ENCODE measurements at places on chromosomes 5 and 9.
A peak's percentile ranks its signal among the peaks of the same experiment; 100 is the strongest.

DNA sequence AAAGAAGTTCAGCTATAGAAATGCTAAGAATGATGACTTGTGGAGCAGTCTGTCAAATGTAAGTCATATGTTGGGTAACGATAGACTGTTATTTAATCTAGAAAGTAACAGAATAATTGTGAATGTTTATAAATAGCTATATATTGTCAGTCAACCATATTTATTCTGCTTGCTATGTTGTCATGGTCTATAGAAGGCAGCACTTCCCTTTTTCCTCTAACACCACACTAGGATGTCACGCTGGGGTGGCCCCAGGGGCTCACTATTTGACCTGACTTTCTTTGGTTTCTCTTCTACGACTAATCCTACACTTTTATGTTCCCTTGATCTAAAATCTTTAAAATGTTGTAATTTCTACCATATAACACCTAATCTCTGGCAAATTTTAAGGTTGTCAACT lies 20.5 kb downstream of the ERAP2 start:
- DNase-seq, result no peak

GRCh38 chr5:148268566-148268965 lies at the start of gene SPINK13:
Gene SPINK13, plus strand, starts transcription at chr5:148268794. Its CDS starts 1,279 bp downstream, at chr5:148270073.
- DNase-seq, result no peak

GRCh38 chr5:149780043-149780737 lies 50.1 kb downstream of the PPARGC1B start:
- no peak for DNase-seq

DNA sequence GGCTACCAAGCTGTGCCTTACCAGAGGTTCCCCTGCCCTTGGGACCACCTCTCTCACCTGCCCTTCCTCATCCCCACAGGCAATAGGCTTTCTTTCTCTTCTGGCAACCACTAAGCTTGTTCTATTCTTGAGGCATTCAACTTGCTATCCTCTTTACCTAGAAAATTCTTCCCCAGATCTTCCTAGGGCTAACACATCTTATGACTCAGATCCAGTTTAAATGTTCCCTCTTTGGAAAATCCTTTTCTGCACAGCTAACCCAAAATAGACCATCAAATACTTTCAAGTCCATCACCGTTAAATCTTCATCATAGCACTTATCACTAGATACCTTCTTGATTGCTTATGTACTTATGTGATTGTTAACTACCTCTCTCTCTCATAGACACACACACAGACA lies 93.7 kb downstream of the ENC1 start:
- DNase-seq, result no peak

DNA sequence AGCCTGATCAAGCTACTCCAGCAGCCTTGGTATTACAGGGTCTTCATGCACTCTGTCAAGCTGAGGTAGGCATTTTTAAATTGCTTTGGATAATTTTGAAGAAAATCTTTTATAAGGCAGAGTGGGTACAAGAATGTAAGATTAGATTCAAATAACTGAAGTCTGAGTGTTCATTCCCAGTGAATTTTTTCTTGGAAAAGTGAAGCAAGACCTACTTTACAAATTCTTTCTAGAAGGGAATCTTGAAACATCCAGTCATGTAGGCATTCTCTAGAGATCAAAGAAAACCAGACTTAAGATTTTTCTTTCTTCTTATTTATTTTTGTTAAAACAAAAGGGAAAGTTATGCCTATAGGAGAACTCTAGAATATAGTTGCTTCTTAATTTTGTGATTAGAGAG lies 139.0 kb downstream of the FOCAD start:
- DNase-seq, result no peak

DNA sequence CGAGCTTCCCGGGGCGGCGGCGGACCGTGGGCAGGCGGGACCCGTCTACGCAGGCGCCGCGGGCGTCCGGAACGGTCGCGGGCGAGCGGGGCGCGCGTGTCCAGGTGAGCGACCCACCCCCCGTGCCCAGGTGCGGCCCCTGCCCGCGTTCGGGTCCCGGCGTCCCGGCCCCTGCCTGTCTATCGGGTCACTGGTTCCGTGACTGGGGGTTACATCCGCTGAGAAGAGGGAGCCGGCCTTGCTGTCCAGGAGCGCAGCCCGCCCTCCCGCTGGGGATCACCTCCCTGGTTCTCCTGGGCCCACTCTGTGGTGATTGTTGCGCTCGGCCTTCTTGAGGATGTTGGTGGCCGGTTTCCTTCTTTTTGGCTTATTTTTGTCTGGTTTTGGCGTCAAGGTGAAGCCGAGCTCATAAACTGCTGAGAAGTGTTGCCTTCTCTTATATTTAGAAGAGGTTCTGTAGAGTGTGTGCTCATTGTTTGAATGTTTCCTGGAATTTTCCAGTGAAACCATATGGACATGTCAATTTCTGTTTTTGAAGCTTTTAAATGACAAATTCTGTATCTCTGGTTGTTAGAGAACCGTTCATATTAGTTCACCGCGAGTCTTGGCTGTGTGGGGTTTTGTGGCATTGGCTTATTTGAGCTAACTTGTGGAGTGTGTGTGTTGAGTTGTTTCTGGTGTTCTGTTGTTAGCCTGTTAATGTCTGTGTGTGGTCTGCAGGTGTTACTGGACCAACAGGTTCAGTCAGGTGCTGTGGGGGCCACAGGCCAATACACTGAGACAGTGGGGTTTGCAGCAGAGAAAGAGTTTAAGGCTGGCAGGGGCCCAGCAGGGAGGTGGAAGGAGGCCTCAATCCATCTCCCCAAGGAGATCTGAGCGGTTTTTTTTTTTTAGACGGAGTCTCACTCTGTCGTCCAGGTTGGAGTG lies 621 bp downstream of the CEP72 start:
- DNase-seq, result no peak

DNA sequence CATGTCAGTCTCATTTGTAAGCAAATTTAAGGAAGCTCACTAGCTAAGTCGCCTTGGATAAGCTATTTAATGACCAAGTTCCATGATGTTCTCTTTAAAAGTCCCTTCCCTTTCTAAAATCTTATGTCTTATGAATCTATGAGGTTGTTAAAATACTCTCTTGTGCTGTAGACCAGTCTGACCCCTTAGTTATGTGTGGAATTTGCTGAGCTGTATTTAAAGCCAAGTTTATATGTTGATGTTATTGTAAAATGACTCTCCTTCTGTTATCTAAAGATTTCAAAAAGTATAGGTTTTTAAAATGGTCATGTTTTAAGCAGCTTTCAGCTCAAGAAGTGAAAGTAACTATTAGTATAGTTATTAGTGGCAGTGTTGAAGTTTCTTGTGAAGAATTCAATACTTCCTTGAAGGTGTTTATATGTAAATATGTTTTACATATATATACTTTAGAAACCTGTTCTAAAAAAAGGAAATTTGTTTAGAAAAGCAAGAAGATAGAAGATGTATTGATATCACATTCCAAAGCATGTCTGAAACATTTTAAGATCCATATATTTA lies 92.2 kb downstream of the CDC42SE2 start:
- DNase-seq, result no peak

- DNase-seq, result no peak
Observed at GRCh38 chr5:54799645-54800044, 185.7 kb downstream of the ESM1 start.

GRCh38 chr9:30967476-30967875 lies 1417.0 kb upstream of the ACO1 start:
- DNase-seq, result no peak

- no peak for DNase-seq
Observed at GRCh38 chr9:14418301-14418940, 104.5 kb upstream of the NFIB start.

GRCh38 chr5:53368966-53369605 lies 111.3 kb upstream of the FST start:
- no peak for DNase-seq

DNA sequence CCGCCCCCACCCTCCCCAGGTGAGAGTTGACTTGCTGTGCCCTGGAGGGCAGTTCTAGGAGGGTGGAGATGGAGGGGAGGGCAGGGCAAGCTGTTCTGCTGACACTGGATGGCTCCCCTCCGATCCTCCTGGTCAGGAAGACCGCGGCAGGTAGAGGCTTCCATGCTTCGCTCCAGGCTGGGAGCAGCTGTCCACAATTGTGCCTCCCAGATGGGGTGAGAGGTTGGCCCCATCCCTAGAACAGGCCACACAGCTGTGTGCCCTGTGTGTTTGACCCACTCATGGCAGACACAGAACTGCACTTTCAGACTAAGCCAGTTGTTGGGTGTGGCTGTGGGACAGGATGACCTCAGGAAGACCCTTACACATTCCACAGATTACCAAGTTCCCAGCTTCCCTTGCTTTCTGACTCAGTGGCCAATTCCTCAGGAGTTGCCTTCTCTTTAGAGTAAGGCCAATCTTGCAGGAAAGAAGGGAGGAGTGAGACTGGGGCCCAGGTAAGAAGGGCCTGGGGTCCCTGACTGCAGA lies 72.1 kb upstream of the HSPA9 start:
- no peak for DNase-seq

DNA sequence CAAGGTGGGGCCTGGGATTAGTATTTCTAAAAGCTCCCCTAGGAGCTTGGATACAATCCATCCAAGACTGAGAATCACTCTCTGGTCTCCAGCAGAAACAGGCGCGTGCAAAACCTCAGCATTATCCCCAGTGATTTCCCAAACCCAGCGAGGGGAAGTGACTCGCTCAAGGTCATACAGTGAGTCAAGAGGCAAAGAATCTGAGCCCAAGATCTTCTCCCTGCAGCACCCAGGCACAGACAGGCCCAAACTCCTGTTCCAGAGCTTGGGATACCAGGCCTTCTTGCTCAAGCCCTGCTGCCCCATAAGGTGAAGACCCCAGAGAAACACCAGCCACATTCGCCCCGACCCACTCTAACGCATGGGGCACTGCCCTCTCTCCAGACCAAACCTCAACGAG lies 33.2 kb downstream of the SHB start:
- DNase-seq, result no peak

- no peak for DNase-seq
Observed at GRCh38 chr5:109388407-109388806, 21.4 kb downstream of the PJA2 start.

DNA sequence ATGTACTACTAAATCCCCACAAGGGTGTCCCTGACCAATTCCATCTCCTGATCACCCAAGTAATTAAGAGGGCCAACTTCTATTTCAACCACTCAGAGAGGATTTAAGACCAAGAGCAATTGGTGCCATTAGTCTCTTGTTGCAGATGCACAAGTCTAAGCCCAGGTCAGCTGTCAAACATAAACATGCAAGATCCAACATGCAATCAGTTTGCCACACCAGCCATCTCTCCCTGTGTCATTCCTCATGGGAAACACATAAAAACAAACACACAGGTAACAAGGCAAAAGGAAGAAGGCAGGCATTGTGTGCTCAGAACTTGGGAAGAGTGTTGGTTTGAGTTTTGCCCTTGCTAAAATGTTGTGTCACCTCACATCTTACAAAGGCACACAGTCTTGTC lies 139.2 kb downstream of the SPOCK1 start:
- no peak for DNase-seq

- DNase-seq, result no peak
Observed at GRCh38 chr5:8700671-8701070, 831.7 kb downstream of the MTRR start.

GRCh38 chr5:156191547-156191946 lies 135.4 kb upstream of the SGCD start:
- no peak for DNase-seq

DNA sequence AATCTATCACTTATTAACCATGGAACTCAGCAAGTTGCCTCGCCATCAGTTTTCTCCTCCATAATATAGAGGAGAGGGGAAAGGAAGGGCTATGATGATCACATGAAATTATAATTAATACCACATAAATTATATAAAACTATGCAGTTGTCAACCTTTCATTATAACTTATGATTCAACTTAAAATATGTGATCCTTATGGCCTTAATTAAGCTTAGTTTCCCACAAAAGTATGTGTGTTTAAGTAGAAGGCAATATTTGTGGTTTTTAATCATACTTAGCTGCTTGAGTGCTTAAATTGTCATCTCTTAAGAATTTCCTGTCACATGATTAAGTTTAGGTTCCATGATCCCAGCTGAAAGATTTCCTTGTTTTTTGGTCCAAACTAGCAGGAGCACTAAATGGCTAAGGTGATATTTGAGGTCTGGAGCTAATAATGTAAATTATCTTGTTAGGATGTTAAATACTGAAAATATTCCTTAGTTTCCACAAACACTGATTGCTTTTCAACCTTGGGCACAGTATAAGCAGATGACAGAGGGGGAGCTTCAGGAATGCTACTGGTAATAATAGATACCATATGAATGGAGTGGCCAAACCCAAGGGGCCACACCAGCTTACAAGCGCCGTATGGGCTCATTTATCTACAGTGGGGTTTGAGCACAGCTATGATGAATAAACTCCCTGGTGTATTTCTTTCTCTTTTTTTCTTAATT lies 26.4 kb upstream of the F2R start:
- no peak for DNase-seq

DNA sequence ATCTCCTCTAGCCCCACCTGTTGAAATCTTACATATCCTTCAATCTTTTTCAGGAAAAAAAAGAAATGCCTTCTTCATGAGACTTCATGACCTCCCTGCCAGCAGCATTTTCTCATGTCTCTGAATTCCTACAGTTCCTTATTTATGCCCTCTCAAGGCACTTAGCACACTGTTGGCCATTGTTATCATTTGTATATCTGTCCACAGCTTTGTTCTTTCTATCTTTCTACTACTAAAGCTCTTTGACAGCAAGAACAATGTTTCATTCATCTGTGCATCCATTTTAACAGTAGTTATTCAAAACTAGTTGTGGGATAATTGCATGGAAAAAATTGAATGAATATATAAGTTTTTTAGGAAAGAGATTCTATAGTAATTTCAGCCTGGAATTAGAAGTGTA lies 20.9 kb upstream of the GZMA start:
- DNase-seq, result no peak

DNA sequence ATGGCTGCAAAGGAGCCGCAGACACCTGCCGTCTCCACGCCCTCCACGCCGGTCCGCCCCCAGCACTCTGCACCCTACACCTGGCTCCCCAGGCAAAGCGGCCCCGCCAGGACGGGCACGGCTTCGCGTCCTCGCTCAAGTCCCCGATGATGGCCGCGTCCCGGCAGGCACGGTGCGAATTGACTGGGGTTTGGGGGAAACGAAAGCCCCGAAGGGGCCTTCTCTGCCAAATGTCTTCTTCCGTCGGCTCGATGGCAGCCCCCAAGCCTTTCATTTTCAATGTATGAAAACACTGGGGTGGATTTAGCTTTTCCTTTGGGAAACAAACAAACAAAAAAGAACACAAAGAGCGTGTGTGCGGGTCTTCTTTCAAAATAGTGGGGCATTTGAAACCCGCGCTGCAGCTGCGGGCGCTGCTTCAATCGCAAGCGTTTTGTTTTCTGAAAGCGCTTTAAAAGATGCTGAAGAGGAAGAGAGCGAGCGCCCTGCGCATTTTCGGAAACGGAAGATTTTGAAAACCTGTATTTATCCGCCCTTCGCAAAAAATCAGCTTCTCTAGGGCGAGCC lies 160.0 kb downstream of the RMI1 start:
- peak; percentile 2 for DNase-seq

GRCh38 chr5:8827696-8828095 lies 718.2 kb downstream of the SEMA5A start:
- no peak for DNase-seq

DNA sequence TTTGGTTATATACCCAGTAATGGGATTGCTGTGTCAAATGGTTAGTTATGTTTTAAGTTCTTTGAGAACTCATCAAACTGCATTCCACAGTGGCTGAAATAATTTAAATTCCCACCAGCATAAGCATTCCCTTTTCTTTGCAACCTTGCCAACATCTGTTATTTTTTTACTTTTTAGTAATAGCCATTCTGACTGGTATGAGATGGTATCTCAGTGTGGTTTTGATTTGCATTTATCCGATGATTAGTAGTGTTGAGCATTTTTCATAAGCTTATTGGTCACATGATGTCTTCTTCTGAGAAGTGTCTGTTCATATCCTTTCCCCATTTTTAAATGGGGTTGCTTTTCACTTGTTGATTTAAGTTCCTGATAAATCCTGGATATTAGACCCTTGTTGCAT lies 435.7 kb upstream of the RIOK2 start:
- DNase-seq, result no peak
